Retinal pigment epithelial cell (primary cell): ENCODE measurements at places on chromosomes 12 and 14.

DNA sequence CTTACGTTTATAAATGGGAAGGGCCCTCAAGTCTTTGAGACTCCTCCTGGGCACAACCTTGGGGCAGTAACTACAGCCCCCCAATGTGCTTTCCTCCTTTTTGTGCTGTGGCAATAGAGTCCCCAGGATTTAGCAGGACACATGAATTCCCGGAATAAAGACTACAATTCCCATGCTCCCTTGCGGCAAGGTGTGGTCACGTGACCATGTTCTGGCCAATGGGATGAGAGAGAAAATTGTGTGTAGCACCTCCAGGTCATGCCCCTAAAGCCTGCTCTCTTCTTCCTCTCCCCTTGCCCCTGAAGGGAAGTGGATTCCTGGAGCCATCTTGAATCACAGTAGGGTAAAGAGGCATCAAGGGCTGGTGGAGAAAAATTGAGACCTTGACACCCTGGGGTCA, 295.1 kb upstream of the SFSWAP start:
- no peak for DNase-seq

DNA sequence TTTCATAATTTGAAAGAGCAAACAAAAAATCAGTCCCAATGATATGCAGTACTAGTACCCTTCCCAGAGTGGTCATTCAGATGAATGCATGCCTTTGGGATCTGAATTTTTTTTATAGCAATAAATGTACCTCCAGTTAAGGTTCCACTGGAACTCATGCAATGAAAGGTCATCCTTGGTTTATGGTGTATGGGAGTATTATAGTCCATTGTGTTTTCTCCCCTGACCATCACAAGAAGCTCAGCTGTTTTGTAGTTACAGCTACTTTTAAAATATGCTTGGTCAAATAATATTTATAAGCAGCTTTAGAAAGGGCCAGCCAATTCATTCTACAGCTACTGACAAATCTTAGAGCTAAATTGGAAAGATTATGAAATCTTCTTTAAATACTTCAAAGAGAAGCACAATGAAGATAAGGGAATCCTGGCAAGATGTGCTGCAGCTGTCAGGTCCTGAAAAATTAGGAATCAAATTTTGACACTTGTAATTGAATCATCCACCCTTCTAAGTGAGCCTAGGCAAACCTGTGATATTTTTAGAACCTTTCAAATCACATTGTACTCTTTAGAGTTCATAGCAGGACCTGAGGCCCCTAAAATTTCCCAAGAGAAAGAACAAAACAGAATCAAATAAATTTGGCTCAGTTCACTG, 46.5 kb downstream of the IFT81 start:
- no peak for DNase-seq

- peak; percentile 46 for DNase-seq
These were observed 47.6 kb upstream of the PPP1CC start for GRCh38 chr12:110790301-110790700.

- no peak for DNase-seq
These were observed 3.6 kb upstream of the TGM1 start for GRCh38 chr14:24266344-24267244.

DNA sequence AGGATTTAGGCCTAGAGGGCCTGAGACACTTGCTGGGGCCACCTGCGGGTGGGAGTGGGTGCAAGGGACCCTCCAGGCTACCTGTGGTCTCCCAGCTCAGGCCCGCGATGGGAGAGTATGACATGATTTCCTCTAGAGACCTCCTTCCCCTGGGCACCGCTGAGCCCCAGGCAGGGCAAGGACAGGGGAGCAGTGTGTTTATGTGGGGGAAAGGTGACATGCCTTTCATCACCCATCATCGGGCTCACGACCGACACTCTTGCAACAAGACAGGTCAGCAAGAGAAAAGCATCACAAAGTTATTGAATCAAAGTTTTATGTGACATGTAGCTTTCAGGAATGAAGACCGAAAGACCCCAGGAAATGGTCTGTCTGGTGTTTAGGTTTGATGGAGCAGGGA, 19.9 kb downstream of the SH2B3 start:
- DNase-seq, result no peak
